ENCODE measurements at places on chromosomes 6 and 20. TPM values are rescaled to one million over a fixed set of nuclear protein-coding genes. Genes with fewer than 3 reads are reported as not detected.

DNA sequence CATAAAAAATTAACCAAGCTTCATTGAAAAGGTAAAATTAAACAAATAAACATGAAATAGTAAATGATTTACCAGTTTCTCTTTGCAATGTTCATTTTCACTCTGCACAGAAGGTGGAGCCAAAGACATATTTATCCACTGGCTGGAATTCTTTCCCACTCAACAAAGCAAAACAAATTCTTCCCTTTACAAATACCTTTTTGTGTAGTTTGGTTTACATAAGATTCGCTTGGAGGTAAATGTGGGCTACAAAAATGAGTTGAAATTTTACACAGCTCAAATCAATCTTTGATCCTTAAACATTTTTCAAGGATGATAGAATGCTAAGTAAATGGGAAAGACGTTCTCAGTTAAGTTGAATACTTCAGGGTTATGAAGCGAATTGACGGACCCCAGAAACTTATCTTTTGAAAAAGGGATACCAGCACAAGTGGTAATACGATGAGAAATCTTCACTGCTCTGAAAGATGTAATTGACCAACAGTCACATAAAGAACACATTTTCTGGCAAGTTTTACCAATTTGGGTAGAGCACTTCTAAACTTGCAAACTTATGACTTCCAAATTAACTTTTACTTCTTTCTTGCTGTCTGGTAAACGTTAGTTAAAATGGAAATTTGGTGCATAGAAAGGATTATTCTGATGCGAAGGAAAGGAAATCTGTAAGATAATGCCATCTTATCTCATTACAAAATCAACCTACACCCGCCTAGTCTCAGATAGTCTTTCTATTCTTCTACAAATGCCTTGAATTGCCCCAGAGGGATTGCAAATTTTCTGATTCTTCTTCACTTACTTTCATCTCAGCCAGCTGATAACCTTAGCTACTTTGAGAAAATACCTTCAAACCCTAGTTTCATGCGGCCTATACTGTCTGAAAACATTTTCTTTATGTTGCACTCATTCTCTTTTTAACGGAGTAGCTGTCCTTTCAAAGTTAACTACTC is 4.7 kb upstream of the GJA1 start:
- DNase-seq: peak; percentile 63

- no peak for DNase-seq
Measured at GRCh38 chr6:30487926-30488325, 1.4 kb upstream of the HLA-E start.

- DNase-seq: no peak
Measured at GRCh38 chr6:40369891-40370290, 217.3 kb downstream of the LRFN2 start.

DNA sequence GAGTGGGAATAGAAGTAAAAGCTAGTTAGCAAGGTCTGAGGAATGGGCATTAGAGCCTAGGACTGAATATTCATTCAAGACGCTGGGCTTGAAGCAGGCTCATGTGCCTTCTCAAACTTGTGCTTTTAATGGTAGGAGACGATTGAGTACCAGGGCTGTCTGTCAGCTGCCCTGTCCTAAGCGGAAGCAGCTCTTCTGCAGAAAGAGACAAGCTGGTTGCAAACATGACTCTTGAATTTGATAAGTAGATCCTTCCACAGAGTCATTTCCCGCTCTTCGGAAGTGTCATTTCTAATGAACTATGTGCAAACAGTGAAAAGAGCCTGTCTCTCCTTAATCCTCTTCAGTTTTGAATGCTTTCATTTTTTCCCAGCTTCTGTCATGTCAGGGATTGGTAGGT is 176.4 kb downstream of the TFAP2B start:
- no peak for DNase-seq

DNA sequence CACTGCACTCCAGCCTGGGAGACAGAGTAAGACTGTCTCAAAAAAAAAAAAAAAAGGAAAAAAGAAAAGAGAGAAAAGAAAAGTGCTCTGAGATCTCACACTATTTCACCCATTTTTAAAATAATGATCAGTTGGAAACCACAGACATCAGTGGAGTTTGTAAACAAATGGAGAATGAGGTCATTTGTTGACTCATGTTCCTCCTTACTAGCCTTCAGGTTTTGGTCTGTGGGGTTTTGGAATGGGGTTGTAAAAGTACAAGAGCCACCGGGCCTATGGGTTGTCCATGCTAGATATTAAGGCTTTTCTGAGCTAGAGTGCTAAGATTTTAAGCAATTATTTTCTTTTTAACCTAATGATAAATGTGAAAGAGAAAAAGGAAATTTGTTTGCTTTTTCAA is 104.4 kb upstream of the PRL start:
- DNase-seq: no peak

The RIPPLY2 gene
- 0.40 TPM for total RNA-seq

The CST4 gene
- not detected for total RNA-seq

The ARFGEF3 gene
- total RNA-seq: 1.8 TPM

- no peak for DNase-seq
Measured at GRCh38 chr20:58407966-58408557, 19.0 kb downstream of the VAPB start.

GRCh38 chr6:153962555-153962954 is 76.5 kb upstream of the OPRM1 start:
- DNase-seq: no peak

- DNase-seq: peak; percentile 70
Measured at GRCh38 chr6:30763618-30764489, 19.5 kb upstream of the IER3 start.

GRCh38 chr6:85771925-85772430 is 129.3 kb upstream of the SYNCRIP start:
- DNase-seq: no peak

The TCF19 gene
- 12.0 TPM for total RNA-seq

GRCh38 chr6:134746140-134746539 is 203.8 kb downstream of the ALDH8A1 start:
- no peak for DNase-seq

The SPTLC3 gene
- total RNA-seq: under 0.01 TPM

DNA sequence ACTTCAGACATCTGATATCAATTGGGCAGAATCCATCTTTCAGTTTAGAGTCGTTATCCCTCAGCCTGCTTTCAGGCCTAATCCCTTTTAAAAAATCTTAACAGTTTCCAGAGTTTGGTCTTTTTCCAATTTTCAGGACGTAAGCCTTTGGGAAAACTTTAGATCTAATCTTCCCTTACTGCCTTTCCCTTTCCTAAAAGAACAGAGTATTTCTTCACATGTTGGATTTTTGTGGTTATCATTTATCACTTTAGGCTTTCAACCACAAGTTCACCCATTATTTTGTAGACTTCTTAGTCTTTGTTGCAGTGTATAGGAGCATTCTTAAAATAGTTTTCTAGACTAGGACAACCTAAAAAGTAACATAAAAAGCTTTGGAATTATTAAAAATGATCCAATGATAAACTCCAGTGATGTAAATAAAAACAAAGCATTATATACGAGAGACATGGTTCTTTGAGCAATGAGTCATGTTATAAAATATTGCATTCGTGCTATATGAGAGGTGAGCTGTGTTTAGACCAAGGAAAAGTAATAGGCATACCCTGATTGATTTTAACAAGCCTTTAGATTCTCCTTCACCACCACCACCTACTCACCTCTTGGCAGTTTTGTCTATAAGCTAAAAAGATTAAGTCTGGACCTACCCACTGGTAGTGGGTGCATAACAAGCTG is 90.4 kb upstream of the MCHR2 start:
- no peak for DNase-seq

GRCh38 chr6:41424370-41425058 is 89.1 kb downstream of the NCR2 start:
- peak; percentile 76 for DNase-seq

GRCh38 chr6:48475275-48475674 is 364.3 kb upstream of the PTCHD4 start:
- DNase-seq: no peak

GRCh38 chr20:53575481-53576194 is 18.0 kb downstream of the ZNF217 start:
- no peak for DNase-seq

The SLC35A1 gene
- total RNA-seq: 24.0 TPM

The GJA10 gene
- not detected for total RNA-seq

The SCUBE3 gene
- total RNA-seq: 0.60 TPM

DNA sequence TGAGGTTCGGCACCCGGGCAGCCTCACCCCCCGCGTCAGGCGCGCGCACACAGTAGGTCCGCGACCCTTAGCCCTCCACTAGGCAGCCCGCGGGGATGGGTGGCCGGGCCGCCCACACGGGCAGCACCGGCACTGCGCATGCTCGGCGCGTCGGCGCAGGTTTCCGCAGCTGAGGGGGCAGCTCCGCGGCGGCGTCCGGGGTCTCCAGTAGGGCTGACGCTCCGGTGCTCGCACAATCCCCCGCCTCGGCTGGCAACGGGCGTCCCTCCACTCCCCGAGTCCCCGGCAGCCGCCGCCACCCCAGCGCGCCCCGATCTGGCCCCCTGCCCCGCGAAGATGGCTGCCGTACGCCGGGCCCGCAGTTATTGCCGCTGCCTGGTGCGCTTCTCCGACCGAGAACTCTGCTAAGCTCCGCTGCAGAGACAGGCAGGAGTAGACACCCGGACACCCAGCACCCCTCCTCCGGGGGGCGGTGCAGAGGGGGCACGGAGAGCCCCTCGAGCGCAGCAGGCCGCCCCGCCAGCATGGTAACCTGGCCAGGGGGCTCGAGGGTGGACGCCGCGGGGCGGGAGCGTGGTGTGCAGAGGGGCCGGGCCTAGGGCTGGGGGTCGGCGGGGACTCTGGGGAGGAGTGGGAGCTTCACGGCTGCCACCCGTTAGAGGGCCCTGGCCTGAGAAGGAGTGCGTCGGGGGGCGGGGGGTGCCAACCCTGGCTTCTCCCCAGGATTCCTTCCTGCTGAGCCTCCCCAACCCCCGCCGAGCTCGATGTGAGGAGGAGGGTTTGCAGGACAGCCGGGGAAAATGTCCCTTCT is at the start of gene FBXO9:
TSS of gene FBXO9 (plus strand) at position 139 of the 811 bp plus-strand sequence. CDS start at position 525, 386 bp downstream.
- peak; percentile 67 for DNase-seq

DNA sequence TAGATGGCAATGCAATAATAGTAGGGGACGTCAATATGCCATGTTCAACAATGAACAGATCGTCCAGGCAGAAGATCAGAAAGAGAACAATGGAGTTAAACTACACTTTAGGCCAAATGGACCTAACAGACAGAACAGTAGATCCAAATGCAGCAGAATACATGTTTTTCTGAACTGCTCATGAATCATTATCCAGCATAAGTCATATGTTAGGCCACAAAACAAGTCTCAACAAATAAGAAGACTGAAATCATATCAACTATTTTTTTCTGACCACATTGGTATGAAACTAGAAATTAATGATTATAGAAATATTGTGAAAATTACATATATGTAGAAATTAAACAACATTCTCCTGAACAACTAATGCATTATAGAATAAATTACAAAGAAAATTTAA is 10.2 kb upstream of the DEFB125 start:
- DNase-seq: no peak

- DNase-seq: peak; percentile 42
Measured at GRCh38 chr6:26660000-26660361, 435 bp upstream of the ZNF322 start.
